RPMI8226 (cell line): ENCODE measurements at places on chromosomes 3 and 15.

- DNase-seq, result peak; percentile 27
These were observed 119.9 kb upstream of the FHIT start for GRCh38 chr3:61371123-61371522.

- DNase-seq, result no peak
These were observed 186.3 kb downstream of the SATB1 start for GRCh38 chr3:18238746-18239331.

GRCh38 chr3:46699676-46700523, 1.3 kb upstream of the TMIE start:
- no peak for DNase-seq

- no peak for DNase-seq
These were observed 267.4 kb upstream of the GADL1 start for GRCh38 chr3:31161889-31162288.

- DNase-seq, result peak; percentile 82
These were observed 30.4 kb downstream of the GOLGA6L2 start for GRCh38 chr15:23416349-23417276.

DNA sequence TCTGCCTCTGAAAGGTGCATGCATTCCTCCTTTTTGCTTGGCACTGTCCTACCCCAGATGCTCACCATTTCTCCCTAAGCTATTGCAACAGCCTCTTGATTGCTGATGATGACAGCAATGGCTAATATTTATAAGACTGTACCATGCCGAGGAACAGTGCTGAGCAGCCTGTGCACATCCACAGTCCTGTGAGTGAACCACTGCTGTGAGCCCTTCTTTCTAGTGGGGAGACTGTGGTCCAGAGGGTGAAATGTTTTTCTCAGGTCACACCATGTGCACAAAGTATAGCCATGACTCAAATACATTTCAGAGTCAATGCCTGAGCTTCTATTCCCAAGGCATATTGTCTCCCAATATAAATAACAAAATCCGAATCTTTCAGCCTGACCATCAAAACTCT, 231.2 kb upstream of the LRTM1 start:
- no peak for DNase-seq

GRCh38 chr15:73366766-73367623, 1.8 kb downstream of the HCN4 start:
- DNase-seq, result no peak

DNA sequence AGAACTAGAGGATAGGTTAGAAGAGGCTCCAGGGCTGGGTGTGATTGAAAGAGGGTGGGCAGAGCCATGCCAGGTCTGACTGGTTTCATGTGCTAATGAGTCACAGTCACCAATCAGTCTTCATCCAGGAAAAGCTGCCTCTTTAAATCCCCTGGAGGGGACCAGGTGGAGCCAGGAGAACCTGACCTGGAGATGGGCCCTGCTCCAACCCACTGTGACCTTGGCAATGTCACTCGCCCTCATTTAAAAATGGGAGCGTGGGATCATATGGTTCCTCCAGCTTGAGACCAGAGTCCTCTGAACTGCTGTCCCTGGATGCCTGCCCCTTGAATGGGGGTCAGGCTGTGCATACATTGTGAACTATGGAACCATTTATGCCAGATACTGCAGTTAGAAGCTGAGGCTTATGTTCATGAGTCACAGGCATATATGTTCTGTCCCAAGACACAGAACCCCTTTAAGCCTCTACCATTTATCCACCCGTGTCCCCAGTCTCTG, 23.0 kb downstream of the HES1 start:
- DNase-seq, result no peak

GRCh38 chr3:112555535-112556170, 6.1 kb downstream of the ATG3 start:
- DNase-seq, result no peak

GRCh38 chr15:98996624-98997023, 11.0 kb downstream of the PGPEP1L start:
- no peak for DNase-seq

DNA sequence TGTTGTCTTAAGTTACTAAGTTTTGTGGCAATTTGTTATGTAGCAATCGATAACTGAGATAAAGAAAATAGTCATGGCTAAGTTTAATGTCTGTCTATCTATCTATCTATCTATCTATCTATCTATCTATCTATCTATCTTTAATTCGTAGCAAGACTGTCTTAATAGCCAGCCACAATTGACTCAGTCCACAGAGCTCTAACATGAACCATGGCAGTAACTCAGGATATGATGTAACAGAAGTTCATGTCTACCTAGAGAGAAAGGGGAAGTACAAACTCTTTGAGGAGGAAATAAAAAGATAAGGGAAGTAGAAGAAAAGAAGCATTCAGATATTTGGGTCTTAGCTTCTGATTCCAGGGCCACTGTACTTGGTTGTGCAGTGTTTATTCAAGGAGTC, 61.5 kb upstream of the FNDC3B start:
- no peak for DNase-seq

DNA sequence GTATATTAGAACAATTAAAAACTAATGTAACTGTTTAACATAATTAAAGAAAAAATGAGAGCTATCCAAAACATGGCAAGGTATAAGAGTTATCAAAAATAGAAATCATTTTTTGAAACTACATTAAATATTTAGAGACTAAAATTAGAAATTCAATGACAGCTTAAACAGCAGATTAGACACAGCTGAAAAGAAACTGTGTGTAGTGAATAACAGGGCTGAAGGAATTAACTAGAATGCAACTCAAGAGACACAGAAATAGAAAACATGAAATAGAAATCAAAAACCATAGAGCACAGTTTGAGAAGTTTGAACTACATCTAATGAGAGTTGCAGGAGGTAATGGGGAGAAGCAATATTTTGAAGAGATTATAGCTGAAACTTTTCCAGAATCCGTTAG, 59.9 kb upstream of the FBN1 start:
- DNase-seq, result no peak

GRCh38 chr3:80087767-80088166, 320.0 kb upstream of the ROBO1 start:
- no peak for DNase-seq

DNA sequence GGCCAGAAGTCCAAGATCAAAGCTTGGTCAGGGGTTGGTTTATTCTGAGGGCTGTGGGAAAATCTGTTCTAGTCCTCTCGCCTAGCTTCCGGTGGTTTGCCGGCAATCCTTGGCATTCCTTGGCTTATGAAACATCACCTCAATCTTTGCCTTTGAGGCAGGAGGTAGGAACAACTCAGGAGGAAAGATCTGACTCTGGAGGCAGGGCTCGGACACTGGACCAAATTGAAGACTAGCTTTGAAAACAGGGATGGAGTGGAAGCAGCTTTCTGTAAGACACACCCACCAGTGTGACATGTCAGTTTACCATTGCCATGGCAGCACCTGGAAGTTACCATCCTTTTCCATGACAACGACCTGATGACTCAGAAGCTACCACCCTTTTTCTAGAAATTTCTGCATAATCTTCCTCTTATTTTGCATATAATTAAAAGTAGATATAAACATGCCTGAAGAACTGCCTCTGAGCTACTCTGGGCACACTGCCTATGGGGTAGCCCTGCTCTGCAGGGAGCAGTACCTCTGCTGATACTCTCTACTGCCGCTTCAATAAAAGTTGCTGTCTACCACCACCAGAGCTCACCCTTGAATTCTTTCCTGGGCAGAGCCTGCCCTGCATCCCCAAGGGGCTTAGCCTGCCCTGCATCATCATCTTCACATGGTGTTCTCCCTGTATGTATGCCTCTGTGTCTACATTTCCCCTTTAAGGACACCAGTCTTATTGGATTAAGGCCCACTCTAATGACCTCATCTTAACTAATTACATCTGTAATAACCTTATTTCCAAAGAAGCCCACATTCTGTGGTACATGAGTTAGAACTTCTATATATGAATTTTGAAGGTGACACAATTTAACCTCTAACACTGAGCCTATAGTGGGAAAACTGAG, 38.3 kb upstream of the TM4SF4 start:
- no peak for DNase-seq

DNA sequence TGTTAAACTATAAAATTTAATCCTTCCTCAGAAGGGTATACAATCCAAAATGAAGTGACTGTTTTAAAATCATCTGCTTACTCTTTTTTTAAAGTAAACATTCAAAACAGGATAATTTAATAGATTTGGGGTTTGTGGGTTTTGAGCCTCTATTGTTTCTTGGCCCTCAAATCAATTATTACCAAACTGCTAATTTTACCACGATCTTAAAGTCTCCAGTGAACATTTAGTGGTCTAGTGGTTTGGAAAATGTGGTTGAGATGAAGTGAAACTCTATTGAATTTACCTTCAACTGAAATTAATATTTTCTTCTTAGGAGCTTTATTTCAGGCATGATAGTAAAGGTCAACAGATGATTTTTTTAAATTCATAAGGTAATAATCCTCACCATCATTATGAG, 11.2 kb upstream of the ATP11B start:
- no peak for DNase-seq

- peak; percentile 22 for DNase-seq
These were observed 24.8 kb upstream of the RIOX2 start for GRCh38 chr3:97996988-97997387.

GRCh38 chr3:16396202-16396601, 117.3 kb downstream of the RFTN1 start:
- no peak for DNase-seq

DNA sequence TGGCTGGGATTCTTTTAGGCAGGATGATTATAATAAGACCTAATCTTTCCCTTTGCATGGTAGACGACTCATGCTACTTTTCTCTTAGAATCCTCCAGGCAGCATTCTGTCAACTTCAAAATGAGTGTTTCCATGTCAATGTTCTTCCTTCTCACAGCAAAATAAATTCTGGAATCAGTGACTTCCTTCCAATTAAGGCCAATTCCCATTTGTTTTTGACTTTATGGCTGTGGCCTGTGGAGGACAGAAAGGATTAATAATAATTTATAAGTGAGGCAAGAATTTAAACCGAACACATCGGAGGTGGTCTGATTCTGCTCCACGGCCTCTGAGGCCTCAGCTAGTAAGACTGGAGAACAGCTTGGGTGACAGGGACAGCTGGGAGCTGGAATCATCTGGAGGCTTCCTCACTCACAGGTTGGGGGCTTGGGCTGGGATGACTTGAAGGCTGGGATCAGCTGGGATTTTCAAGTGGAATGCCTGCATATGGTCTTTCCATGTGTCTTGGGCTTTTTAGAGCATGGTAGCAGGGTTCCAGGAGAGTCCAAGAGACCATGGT, 241.8 kb upstream of the MCTP2 start:
- no peak for DNase-seq

DNA sequence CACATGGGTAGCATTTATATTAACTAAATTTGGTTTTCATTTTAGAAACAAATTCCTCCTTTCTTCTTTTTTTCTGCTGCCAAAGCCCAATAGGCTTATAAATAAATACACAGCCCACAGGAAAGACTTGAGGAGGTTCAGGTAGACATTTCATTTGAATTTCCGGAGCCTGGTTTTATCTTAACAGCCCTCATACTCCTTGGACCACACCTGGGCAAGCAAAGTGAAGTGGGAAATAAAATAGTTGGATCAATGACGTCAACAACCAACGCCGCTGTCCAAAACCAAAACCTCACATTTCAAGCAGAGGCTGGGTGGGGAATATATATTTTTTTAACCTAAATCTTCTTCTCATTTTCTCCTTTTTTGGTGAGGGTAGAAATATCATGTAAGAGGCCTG, 53.2 kb downstream of the RFTN1 start:
- no peak for DNase-seq

GRCh38 chr15:81813215-81813614, 232.6 kb downstream of the MEX3B start:
- DNase-seq, result no peak

- no peak for DNase-seq
These were observed 549 bp upstream of the SOX14 start for GRCh38 chr3:137763594-137763938.

DNA sequence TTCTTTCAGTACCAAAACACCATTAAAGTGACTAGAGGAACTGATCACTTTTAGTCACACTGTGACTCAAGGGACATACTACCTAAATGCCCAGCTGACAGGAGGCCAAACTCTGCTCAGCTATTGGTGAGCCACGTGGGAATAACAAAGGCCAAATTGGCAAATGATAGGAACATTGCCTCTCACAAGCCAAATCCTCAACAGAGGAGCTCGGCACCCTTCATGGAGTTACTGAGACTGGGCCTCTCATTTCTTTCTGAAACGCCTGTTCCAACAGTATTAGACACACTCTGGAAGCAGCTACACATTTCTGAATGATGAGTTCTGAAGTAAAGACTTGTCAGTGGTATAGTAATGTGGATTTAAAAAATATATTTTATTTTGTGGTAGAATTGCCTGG, 166.0 kb upstream of the COL8A1 start:
- no peak for DNase-seq

- DNase-seq, result no peak
These were observed 40.1 kb downstream of the VGLL4 start for GRCh38 chr3:11603628-11604027.

DNA sequence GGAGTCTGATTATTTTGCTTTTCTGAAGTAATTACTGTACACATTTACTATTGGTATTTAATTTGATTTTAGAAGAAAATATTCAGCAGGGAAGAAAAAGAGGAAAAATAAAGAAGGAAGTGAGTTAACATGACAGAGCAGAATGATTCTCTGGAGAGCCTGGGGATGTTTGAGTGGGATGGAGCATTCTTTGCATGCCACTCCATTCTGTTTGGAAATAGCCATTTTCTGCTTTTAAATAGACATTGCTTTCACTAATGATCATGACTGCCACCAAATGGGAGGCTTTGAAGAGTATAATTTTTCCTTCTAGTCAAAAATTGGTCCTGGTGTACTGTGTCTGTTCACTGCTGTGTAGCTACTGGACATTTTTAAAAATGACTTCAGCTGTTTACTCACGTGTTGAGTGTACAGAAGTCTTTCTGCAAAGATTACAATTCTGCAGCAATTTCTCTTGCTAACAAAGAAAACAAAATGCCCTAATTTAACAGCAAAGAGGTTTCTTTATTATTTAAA, 196.1 kb downstream of the RYR3 start:
- no peak for DNase-seq

GRCh38 chr3:37115446-37115845, 58.9 kb downstream of the LRRFIP2 start:
- no peak for DNase-seq

DNA sequence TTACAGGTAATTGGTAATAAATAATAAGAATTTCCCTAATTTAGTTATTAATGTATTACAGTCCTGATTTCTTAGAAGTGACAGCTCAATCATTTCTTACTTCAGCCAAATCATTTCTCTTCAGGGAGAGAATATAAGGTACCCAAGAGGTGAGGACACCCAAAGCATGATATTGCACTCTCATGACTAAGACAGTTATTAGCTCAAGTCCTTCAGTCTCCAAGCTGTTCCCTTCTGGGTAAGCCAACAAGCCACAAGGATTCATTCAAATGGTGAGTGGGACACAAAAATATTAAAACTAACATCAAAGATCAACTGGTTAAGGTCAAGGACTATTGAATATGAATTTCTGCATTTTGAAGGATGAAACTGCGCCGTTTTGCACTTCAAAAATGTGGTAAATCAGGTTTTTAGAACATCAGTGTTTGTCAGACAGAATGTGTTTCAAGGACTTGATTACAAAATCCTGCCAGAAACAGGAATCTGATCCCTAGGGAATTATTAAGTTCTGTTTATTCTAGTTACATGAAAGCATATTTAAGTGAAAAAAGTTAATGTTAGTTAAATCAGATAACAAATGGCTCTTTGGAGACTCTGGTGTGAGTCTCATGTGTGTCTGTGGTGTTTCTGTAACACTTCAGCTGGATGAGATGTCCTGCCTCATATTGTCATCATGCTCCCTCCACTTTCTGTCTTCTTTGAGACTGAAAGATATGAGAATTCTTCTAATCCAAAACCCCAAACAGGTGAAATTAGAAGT, 101.7 kb upstream of the COL8A1 start:
- no peak for DNase-seq
